Uterus (tissue), 4 donors: ENCODE measurements at places on chromosomes 1 and 21.

DNA sequence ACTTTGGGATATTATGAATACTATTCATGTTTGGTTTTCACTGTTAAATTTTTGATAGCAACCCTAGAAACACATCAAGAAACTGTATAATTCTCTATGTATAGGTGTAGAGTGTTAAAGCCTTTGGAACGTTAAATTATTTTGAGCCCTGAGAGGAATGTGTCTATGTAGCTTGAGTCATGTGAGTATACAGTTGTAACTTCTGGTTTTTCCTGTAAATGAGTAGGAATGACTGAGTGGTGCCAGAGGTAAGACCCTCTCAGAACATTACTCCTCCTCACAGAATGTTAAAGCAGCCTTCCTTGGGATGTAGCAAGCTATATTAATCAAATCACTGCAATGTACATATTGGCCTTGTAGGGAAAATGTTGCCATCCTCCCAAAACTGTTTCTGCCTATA is 69.0 kb downstream of the C1orf21 start:
- no peak for DNase-seq

DNA sequence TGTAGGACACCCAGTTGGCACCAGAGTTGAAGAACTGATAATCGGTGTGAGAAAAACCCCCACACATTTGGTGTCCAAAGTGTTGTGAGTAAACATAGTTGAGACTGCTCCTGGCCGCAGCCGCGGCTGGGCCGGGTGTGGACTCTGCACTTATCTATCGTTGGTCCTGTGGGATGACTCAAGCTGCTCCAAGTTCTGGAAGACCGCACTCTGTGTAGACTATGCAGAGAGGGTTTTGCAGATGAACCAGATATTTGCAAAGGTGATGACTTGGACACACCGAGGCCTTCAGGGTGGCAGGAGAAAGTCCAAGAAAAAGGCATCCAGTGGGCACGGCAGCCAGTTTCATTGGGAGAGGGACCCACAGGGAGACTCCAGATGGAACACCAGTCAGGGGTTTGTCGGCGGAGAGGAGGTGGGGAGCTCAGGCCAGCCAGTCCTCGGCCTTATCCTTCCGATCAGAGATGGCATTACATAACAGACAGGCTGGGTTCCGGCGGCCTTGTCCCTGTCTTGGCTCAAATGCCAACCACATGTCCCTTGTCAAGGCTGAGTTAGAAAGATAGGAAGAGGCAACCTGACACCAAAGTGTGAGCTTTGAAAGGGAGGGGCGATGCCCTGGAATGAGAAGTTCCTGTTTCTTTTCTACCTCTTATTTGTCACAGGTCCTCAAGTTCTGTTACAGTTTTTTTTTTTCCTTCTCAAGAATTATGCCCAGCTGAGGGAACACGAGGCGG is 21.1 kb downstream of the C2CD2 start:
- no peak for DNase-seq

- no peak for DNase-seq
Measured at GRCh38 chr1:24849672-24850295, 80.3 kb downstream of the RUNX3 start.

DNA sequence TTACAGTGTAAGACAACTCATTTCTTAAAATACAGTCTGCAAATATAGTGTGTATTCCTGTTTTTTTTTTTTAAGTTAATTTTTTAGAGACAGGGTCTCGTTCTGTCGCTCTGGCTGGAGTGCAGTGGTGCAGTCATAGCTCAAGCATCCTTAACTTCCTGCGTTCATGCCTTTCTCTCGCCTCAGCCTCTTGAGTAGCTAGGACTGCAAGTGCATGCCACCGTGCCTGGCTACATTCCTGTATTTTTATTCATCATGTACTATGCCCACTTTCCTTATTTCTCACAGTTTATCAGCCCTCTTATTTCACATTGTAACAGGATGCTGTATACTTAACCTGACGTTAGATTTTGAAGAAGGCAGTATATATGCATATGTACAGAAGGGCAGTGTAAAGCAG is 26.7 kb downstream of the MIER1 start:
- DNase-seq, result no peak

- DNase-seq, result no peak
Measured at GRCh38 chr21:41973861-41974751, 20.3 kb upstream of the C2CD2 start.

GRCh38 chr21:15433091-15433490 is 296.7 kb upstream of the USP25 start:
- no peak for DNase-seq

DNA sequence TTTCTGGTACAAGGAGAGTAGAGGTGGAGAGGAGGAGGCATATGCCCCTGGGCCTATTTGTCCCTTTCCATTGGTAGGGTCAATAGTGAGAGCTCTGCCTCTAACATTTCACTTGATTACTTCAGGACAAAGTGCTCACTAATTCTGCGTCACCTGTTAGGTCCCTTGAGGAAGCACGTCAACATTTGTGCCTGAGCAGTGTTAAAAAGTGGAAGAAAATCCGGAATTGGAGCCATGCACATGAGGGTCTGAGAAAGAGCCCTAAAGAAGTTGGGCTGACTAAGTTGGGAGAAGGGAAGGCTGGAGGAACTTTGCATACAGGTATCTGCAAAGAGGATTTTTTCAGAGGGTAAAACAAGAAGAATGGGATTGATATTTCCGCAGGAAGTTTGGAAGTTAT is 1.9 kb downstream of the SLC25A44 start:
- no peak for DNase-seq

DNA sequence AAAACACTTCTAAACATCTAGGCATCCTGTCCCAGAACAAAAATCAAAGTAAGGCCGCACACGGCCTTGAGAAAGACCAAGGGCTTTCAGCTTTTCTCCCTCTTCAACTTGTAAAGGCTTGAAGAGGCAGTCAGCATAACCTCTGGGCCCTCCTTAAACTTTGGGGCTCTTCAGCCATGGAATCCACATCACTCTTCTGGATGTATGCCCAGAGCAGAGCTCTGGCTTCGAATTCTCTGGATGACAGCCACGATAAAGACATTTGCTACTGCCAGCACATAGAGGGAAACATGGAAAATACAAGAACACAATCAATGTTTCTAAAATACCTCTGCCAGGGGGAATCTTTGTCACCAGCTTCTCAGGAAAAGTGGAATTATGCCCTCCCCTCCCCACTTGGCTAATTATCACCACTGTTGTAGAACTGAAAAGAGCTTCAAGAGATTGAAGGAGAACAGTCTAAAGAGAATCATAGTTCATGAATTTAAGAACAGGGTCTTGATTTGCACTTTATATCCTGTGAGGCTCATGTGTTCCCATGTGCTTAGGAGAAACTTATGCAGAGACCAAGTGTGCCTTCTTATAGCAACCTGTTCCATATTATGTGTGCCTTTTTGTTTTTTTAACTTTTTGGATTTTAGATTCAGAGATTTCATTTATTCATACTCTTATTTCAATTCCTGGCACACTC is 39.0 kb upstream of the DPT start:
- peak; percentile 70 for DNase-seq

- DNase-seq, result no peak
Measured at GRCh38 chr1:88655685-88656299, 28.3 kb upstream of the PKN2 start.

DNA sequence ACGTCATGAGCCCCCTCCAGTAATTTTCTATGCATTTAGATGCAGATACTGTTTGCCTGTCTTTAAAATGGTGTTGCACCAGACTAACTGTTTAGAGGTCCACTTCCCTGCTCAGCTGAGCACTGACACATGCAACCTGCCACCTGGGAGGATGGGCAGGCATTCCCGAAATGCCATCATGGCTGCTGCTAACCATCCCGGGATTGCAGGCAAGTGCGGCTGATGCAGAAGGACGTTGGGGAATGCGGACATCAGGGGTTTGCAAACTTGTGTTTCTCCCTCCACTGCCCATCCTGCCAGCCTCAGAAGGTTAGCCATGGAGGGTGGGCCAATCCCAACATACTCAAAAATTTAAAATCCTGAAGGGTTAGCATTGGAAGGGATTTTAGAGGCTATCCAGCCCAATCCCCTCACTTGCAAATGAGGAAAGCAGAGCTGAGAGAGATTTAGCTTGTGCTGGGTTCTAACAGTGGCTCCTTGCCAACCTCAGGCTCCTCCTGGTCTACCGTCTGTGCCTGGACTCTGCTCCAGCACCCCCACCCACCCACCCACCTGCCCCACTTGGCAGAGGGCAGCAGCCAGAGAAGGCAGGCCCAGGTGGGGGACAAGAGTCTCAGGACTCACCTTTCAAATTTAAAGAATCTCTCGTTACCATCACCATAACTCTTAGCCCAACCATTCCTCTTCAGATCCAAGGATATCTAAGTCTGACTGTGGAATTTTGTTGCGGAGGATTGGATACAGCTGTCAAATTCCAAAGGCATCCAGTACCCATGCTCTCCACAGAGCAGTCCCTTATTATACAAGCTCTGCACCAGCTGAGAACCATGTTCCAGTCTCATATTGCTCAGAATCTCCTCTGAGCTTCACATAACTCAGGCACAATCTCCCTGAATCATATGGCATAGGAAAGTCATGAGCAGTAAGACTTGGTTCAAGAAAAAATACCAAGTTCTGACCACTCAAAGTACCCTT is 34.2 kb downstream of the HIVEP3 start:
- no peak for DNase-seq

- DNase-seq, result no peak
Measured at GRCh38 chr1:119981496-119981895, 85.2 kb upstream of the ADAM30 start.

- DNase-seq, result peak; percentile 75
Measured at GRCh38 chr21:45364468-45365185, 40.3 kb upstream of the COL18A1 start.

DNA sequence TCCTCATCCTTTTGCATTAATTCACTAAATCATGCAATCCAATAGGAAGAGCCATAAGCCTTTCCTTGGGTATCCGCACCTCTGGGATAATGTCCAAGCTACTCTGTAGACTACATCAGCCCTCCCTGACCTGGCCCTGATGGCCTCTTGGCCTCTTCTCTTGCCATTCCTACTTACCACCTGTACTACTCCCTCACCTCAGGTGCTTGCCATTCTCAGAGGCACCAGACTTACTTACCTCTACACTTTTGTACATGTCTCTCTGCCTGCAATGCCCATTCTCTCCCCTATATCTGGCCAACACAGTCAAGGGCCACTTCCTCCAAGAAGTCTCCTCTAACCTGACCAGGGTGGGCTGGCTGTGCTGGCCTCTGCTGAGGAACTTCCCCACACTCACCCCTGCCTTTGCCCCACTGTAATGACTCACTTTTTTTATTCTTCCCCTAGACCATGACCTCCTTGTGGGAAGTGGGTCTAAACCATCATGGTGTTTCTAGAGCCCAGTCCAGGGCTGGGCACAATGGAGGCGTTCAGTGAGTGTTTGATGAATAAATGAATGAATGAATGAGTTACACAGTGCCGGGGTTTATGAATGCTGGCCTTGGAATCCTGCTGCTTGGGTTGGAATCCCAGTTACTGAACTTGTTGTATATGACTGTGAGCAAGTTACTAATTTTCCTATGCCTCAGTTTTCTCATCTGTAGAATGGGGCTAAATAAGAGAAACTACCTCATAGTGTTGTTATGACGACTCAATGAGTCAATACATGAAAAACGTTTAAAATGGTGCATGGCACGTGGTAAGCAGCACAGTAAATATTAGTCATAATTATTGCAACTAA is 179.8 kb downstream of the FOXD2 start:
- no peak for DNase-seq

GRCh38 chr21:28991861-28992525 is 684 bp downstream of the LTN1 start:
- no peak for DNase-seq

GRCh38 chr1:86380257-86380861 is 15.8 kb downstream of the ODF2L start:
- DNase-seq, result no peak

DNA sequence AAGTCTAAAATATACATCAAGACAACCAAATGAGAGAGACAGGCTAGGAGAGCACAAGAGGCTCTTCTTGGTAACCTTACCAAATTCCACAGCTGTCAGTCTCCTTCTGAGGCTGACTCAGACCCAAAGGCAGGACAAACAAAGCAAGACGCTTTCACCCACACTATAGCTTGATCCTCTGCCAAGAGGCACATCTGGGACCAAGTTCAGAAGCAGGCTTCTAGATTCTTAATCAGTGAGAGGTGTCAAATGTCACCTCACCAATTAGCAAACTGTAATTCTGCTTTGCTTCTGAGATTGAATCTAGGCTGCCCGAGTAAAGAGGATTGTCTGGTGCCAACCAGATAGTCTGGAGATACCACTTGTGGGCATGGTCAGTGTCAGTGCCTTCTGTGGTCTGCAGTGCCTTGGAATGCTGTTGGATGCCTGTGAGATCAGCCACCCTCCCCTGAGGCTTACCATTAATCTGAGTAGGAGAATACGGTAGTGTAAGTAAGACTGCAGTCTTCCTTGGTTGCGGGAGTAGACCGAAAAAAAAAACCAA is 151.0 kb downstream of the FMN2 start:
- no peak for DNase-seq

DNA sequence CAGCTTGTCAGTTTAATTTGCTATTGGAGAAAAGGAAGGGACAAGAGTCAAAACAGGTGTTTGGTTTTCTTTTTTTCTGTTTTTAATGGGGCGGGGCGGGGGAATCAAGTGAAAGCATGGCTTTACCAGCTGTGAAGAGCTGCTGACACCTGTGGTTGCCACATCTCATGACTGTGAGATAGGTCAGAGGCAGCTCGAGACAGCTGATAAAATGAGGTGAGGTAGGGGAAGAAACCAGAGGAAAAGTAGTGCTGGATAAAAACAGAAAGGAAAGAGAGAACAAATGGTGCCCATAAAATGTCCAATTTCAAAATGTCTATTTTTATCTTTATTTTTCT is 272.3 kb downstream of the NEGR1 start:
- no peak for DNase-seq

DNA sequence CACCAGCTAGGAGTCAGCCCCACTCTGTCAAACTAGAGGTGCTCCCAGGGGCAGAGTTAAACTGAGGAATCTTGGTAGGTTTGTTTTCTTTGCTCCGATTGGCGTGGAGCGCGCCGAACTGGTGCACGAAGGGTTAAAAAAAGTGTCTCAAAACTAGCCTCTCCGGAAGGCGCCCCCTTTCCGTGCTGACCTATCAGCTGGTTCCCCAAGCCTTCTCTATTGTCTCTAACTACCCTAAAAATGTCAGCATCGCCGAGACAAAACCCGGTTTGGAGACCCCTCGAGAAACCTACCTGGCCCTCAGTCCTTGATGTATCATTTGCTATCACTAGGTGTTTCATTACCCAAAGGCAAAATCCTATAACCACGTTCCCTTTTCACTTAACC is 2.2 kb downstream of the TGFB2 start:
- DNase-seq, result peak; percentile 42

GRCh38 chr1:219733511-219734174 is 120.7 kb upstream of the ZC3H11B start:
- no peak for DNase-seq

DNA sequence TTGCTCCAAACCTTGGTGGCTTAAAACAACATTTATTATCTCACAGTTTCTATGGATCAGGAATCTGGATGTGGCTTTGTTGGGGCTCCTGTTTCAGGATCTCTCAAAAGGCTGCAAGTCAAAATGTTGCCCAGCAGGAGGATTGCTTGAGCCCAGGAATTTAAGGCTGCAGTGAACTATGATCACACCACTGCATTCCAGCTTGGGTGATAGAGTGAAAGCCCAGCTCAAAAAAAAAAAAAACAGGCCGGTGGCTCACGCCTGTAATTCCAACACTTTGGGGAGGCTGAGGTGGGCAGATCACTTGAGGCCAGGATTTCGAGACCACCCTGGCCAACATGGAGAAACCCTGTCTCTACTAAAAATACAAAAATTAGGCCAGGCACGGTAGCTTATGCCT is 30.0 kb downstream of the BCAS2 start:
- DNase-seq, result no peak
